A549 (cell line): ENCODE measurements at places on chromosomes 3 and 15. TPM values are rescaled to one million over a fixed set of nuclear protein-coding genes. Genes with fewer than 3 reads are reported as not detected.

The HHATL gene
- not detected in 3 replicates for polyA plus RNA-seq

The GOLGA8F gene
- 0.03 TPM in 1 of 3 replicates, not detected in the others for polyA plus RNA-seq

The GOLGA6L1 gene
- not detected in 3 replicates for polyA plus RNA-seq

The GLDN gene
- polyA plus RNA-seq: 0.03 TPM in 2 of 3 replicates, not detected in the other

The GP9 gene
- polyA plus RNA-seq: not detected in 3 replicates

- no peak for DNase-seq
Measured at GRCh38 chr3:117836296-117836695, 1126.7 kb downstream of the TUSC7 start.

- DNase-seq: no peak
Measured at GRCh38 chr3:37190667-37191066, 16.3 kb upstream of the LRRFIP2 start.

DNA sequence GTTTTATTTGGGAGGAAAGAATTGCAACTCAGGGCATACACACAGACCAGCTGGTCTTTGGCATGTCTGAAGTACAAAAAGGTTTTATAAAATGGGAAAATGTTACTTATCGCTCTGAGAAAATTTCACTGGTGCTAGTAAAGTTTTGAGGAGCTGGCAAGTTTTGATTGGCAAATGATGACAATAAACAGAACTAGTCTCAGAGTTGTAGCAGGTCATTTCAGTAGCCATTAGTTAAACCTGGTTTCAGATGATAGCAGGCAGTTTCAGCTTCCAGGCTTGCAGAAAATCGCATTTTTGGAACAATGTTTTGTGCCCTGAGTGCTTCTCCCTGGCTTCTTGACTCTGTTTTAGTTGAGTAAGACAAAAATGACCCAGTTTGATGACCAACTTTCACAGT, 10.7 kb downstream of the B2M start:
- no peak for DNase-seq

- peak; percentile 70 for DNase-seq
Measured at GRCh38 chr3:45123581-45124269, 22.5 kb downstream of the CDCP1 start.

DNA sequence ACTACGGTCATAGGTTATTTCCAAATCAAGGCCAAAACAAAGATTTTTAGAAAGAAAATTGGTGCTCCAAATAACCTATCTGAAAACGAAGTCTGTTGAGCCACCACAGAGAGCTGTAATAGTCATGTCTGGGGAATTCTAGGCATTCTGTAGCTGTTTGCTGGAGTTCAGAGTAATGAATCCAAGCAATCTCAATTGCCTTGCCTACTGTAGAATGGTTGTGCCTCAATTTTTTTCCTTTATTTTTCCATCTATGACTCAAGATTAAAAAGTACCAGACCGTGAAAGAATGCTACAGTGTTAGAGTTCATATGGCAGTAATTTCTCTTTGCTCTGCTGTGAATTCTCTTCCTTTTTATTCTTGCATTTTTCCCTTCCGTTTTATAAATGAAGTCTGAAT, 1007.2 kb upstream of the ALCAM start:
- no peak for DNase-seq

DNA sequence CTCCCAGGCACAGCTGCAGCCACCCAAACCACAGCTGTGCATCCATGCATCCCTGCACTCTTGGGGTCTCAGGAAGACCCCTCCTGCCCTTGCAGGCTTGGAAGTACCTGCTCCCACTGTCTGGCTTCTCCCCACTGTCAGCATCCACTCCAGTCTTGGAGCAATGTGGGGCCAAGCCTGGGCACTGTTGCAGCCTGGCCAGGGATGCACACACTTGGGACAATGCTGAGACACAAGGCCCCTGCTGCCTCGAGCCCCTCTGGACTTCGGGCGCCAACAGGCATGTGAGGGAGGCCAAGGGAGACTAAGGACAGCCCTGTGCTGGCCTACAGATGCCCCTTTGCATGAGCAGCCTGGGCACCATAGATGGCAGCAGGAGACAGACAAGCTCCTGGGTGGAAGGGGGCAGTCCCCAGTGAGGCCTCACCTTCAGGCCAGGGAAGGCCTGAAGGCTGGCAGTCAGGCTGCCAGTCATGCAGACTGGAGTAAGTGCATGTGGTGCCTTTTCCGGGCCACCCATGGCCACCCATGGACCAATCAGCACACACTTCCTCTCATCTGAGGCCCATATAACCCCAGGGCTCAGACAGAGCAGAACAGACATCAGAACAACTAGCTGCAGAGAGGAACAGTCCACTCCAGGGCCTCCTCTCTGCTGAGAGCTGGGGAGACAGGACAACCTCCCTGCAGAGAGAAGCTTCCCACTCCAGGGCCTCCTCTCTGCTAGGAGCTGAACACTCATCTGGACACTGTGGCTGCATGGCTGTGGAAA, 219.0 kb downstream of the VGLL3 start:
- no peak for DNase-seq

DNA sequence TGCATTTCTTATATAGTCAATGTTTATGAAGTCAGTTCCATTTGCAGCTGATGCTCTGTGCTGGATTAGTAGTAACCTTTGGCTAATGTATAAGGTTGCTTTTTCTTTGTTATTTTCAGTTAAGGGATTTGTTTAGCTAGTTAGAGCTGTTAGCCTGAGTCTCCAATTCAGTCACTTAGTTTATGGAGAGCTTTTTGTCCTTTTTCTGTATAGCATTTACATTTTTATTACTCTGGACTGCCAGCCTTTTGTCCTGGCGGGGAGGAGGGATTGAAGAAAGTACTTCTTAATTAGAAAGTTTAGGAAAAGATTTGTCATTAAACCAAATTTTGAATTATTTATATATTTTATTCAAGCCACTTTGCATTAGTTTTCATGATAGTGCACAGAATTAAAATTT, 52.0 kb downstream of the DNAJC13 start:
- DNase-seq: no peak

- no peak for DNase-seq
Measured at GRCh38 chr15:60004009-60004845, at the start of gene FOXB1. Gene FOXB1, plus strand, starts transcription at chr15:60004311. Its CDS starts 653 bp downstream, at chr15:60004964.

DNA sequence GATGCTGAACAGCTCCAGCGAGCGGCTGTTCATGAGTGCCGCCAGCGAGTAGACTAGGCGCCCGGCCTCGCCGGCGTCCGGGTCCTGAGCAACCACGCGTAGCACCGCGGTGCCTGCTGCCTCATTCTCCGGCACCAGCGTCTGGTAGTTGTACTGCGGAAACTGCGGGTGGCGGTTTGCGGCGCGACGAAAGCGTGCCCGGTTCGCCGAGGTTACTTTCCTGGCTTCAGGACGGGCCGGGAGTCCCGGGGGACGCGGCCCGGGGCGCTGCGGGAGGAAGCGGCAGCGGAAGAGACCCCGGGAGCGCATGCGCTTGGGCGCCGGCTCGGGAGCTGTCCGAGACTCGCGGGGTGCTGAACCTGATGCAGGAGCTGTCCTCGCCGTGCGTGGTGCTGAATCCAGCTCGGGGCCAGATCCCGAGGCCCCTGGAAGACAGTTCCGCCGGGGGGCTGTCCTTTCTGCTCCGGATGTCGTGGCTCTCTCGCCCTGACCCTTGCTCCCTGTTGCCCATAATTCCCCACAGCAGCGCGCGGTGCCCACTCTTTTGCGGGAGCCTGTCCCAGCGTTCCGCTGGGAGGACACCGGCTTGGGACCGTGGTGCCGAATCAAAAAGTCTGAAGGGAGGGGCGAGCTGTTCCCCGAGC, 1.1 kb downstream of the CELSR3 start:
- peak; percentile 32 for DNase-seq

GRCh38 chr3:193821151-193821668, 228.2 kb downstream of the OPA1 start:
- DNase-seq: no peak
